Activated T-helper 1 cell treated with anti-CD3 and anti-CD28 coated beads, Interleukin-12 subunit alpha, Interleukin-12 subunit beta, Interleukin-2, Interleukin-4 antibody, amounts not matched to agents 30 ng/mL and 10 ng/mL and 1 ng/mL, durations not matched to agents 14 hours and 24 hours and 36 hours (primary cell): ENCODE measurements at places on chromosomes 3 and 15.

- no peak overlapping the region for H3K27ac ChIP-seq
- H3K4me1 ChIP-seq: no peaks in the 10 kb centered on the region
- no peak for DNase-seq
- H3K27me3 ChIP-seq: peaks cover 2% of the 10 kb centered on the region
- H3K4me3 ChIP-seq: no peak overlapping the region
Observed at GRCh38 chr3:66836363-66837152, 161.5 kb upstream of the KBTBD8 start.

- peak overlapping the region; percentile 29 for H3K27ac ChIP-seq
- H3K4me1 ChIP-seq: peaks cover 14% of the 10 kb centered on the region
- no peaks in the 10 kb centered on the region for H3K27me3 ChIP-seq
- H3K4me3 ChIP-seq: no peak overlapping the region
- peak; percentile 47 for DNase-seq
Observed at GRCh38 chr3:47009225-47010110, 30.0 kb downstream of the NBEAL2 start.

- H3K27ac ChIP-seq: no peak overlapping the region
- no peak overlapping the region for H3K4me3 ChIP-seq
- peaks cover 2% of the 10 kb centered on the region for H3K27me3 ChIP-seq
- peaks cover 69% of the 10 kb centered on the region for H3K4me1 ChIP-seq
- no peaks in the 10 kb centered on the region for H3K36me3 ChIP-seq
Observed at GRCh38 chr3:16838561-16838960, 46.2 kb upstream of the PLCL2 start.

DNA sequence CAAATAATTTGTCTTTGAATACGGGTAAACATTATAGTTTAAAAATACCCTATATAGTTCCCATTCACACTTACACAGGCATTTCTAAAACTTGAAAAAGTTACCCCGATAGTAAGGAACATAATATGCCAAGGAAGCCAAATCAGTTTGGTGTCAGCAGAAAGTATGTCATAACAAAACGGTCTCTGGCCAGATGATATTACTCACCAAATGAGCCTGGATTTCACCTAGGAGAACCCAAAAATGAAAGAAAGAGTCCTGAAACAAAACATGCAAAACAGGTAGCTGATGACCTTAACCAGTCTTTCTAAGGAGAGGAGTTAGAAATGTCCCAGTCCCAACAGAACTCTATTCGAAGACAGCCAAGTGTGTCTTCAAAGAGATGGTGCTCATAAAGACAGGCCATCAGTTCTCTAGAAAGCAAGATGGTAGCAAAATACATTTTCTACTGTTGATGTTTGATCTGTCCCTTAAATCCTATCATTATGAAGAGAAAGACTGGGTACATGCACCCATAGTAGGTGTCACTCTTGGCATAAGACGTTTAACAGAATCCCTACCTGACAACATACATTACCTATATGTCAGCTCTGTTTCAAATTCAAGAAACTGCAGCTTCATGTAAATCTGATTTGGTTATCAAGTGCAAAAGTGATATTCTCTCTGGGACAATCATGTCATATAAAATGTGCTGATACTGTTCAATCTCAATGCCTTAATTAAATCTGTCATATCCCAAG lies 942.5 kb downstream of the ROBO1 start:
- no peak overlapping the region for H3K27ac ChIP-seq
- no peak overlapping the region for H3K4me3 ChIP-seq
- H3K4me1 ChIP-seq: no peaks in the 10 kb centered on the region
- no peaks in the 10 kb centered on the region for H3K27me3 ChIP-seq
- no peaks in the 10 kb centered on the region for H3K36me3 ChIP-seq

DNA sequence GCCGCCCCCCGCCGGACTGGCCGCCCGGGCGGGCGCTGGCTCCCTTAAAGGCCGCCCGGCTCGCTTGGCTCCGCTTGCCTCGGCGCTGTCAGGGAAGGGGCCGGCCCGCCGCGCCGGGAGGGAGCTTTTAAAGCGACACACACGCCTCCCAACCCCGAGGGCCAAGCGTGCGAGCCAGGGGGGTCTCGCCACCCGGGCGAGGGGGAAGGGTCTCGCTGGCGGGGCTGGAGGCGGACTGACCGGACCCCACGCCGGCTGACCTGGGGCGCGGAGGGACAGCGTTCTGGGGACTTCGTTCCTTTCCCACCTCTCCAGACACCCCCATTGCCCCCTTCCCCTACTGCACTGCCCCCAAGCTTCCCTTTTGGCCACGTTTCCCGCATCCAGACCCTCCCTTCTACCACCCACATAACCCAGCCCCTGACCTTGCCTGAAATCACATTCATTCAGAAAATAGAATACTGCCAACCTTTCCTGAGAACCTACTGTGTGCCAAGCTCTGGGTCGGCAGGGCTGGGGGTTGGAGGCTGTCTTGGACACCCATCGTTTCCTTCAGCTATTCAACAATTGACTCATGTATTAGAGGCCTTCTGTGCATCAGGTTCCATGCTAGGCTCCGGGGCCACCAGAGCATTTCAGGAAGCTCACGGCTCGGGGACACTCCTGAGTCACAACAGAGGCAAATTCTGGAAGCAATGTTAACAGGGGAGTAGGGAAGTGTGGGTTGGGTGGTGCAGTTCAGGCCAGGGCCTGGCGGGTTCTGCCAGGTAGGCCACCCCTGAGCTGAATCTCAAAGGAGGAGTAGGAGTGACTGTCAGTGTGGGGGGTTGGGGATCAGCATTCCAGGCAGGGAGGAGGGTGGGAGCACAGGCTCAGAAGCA lies at the start of gene INSYN1:
INSYN1 (minus strand) TSS at position 102 of the 881 bp plus-strand sequence. CDS start 2,221 bp downstream, outside the sequence.
- peaks cover 50% of the 10 kb centered on the region for H3K27me3 ChIP-seq
- H3K36me3 ChIP-seq: no peaks in the 10 kb centered on the region
- H3K4me3 ChIP-seq: no peak within 1 kb of the TSS

DNA sequence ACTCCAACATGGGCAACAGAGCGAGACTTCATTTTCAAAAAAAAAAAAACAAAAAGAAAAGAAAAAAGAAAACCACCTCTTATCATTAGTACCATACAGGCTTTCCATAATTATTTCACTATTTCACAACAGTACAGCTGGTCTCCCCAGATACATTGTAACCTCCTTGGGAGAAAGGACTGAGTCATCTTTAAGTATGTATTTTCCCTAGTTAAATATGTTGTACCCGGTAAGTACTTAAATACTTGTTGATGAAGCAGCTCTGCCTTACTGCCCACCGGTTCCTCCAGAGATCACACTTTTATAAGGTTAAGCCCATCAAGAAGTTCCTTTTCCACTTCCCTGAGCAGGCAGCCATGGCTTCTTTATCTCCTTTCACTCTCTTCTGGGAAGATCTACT lies 789.5 kb upstream of the CFAP20DC start:
- no peaks in the 10 kb centered on the region for H3K27me3 ChIP-seq
- no peak overlapping the region for H3K27ac ChIP-seq
- H3K4me3 ChIP-seq: no peak overlapping the region
- no peak for DNase-seq
- H3K36me3 ChIP-seq: peaks cover 14% of the 10 kb centered on the region
- peaks cover 20% of the 10 kb centered on the region for H3K4me1 ChIP-seq
